Occipital lobe (tissue), 3 donors: ENCODE measurements at places on chromosomes 2 and 18. TPM values are rescaled to one million over a fixed set of nuclear protein-coding genes. Genes with fewer than 3 reads are reported as not detected.
A peak's percentile ranks its signal among the peaks of the same experiment; 100 is the strongest.

GRCh38 chr18:23852236-23853045 lies 162.1 kb upstream of the TTC39C start:
- no peak for DNase-seq

GRCh38 chr18:48007955-48008701 lies 77.7 kb upstream of the SMAD2 start:
- no peak for DNase-seq

The TIMM21 gene
- 36.0 TPM for total RNA-seq

The SNX17 gene
- total RNA-seq, result 51.5 TPM

The DIPK1C gene
- total RNA-seq, result 12.3 TPM

DNA sequence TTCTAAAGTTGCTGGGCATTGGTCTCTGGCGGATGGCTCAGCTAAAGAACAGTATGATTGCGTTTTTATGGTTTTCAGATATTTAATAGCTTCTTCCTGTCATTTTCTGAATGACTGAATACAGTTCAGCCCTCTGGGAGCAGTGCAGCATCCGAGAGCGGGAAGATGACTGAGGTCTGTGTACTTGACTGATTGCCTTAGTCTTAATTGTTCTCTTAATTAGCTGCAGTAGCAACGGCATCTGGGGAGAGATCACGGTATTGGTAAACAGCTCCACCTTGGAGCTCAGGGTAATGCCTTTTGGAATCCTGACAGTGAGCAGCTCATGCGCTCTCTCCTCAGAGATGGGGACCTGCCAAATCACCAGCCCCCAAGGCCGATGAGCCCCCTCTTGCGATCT lies 481.4 kb upstream of the SPRED2 start:
- DNase-seq, result no peak

GRCh38 chr18:59696311-59697235 lies 650 bp downstream of the CCBE1 start:
- no peak for DNase-seq

DNA sequence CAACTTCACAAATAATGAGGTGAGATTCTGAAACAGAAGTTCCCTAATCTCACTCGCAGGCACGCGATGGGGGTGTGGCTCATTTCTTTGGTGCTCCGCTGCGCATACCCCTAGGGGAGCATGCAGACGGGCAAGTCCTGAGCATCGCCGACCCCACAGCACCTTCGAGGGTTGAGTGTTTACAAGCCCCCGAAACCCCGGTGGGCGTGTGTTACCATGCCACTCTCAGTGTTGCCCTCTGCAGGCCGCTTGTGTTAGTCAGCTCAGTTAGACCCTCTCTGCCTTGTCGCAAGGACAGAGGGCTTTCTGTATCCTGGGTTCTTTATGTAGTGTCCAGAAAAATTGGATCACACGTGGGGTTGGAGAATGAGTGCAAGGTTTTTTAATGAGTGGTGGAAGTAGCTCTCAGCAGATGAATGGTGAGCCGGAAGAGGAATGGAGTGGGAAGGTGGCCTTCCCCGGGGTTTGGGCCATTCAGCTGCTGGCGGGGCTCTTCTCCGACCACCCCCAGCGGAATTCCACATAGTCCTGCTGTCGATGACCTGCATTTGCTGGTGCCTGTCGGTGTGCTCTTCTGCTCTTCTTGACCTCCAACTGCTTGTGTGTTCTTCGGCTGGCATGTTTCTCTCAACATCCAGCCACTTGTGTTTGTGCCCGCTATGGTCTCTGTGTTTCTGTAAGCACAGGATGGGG lies 191.3 kb downstream of the RPRM start:
- DNase-seq, result no peak

GRCh38 chr18:49018554-49019445 lies 68.0 kb upstream of the SMAD7 start:
- no peak for DNase-seq

GRCh38 chr2:52467189-52467588 lies 1300.4 kb upstream of the CHAC2 start:
- DNase-seq, result no peak

The RGPD4 gene
- total RNA-seq, result not detected

DNA sequence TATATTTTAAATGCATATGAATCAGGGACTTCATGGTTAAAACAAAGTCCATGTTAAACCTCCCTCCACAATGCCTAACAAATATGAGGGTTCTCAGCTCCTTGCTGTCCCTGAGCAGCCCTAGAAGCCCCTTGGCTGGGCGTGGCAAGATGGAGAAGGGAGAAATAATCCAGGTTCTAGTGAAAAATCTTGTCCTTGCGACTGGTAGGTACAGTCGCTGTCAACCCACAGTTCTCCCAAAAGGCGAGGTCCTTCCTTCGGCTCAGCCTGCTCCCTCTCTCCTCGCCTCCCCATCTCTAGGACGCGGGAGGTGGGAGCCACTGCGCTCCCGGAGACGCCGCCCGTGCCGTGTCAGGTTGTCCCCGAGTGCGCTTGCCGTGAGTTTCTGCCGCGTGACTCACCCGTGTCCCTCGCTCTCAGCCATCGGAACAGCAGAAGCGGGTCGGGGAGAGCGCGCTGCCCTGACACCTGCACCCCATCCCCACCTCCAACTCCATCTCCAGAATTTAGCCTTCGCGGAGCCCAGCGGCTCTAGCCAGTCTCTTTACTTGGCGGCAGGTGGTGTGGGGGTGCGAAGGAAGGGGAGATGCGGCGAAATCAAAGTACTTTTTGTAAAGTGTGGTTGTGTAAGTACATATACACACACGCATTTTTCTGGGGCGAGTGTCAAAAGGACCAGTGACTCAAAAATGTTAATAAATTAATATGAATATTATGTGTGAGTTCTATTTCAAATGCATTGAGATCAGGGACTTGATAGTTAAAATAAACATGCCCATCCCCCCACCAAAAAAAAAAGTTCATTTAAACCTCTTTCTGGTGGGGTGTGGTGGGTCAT lies 65.1 kb upstream of the TMEM17 start:
- DNase-seq, result peak; percentile 11

The TMEM87B gene
- 15.3 TPM for total RNA-seq

GRCh38 chr2:41949883-41950665 lies 97.7 kb upstream of the PKDCC start:
- DNase-seq, result no peak

GRCh38 chr2:131148426-131148825 lies 43.3 kb downstream of the PLEKHB2 start:
- DNase-seq, result no peak

The CNPPD1 gene
- 39.3 TPM for total RNA-seq

DNA sequence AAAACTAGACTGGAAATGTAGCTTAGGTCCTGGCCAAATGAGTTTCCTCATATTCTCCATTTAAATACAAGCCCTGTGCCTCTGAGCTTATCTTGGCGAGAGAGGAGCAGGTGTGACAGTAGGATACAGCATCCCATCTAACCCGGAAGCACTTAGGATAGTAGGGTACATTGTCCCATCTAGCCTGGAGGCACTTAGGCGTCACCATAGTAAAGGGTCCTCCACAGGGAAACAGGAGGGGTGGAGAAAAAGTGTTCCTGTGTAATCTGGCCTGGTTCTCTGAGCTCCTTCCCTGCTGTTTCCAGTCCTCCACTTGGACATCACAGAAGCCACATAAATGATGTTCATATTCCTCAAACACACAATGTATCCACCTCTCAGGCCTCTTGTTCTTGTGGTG lies 301.4 kb downstream of the GALR1 start:
- DNase-seq, result no peak
